A549 treated with Hydrocortisone at 1 μM for 4 hours (cell line): ENCODE measurements at places on chromosomes 2 and 18. TPM values are rescaled to one million over a fixed set of nuclear protein-coding genes. Genes with fewer than 3 reads are reported as not detected.

Gene EMILIN1
- total RNA-seq, result 0.32 to 0.55 TPM (median 0.48 TPM) in 5 replicates

Gene CABLES1
- 14.3 to 17.6 TPM (median 15.3 TPM) in 5 replicates for total RNA-seq

Gene SERPINB4
- 0.09 to 0.25 TPM (median 0.18 TPM) in 4 of 5 replicates, not detected in the other for total RNA-seq

Gene PSD4
- total RNA-seq, result 11.5 to 15.2 TPM (median 13.2 TPM) in 5 replicates

Gene MYL1
- not detected in 5 replicates for total RNA-seq

Gene RFX8
- total RNA-seq, result not detected in 5 replicates

Gene TET3
- total RNA-seq, result 7.5 to 11.3 TPM (median 9.3 TPM) in 5 replicates

Gene RBFA
- 28.1 to 32.0 TPM (median 29.3 TPM) in 5 replicates for total RNA-seq

Gene RAPGEF4
- 0.07 to 0.31 TPM (median 0.21 TPM) in 5 replicates for total RNA-seq

Gene FHL2
- total RNA-seq, result 54.4 to 65.3 TPM (median 59.1 TPM) in 5 replicates

Gene OTOS
- not detected in 5 replicates for total RNA-seq

Gene SS18
- 45.8 to 60.5 TPM (median 49.0 TPM) in 5 replicates for total RNA-seq

Gene CYP27A1
- 0.05 to 0.21 TPM (median 0.15 TPM) in 5 replicates for total RNA-seq

Gene UNC80
- not detected in 5 replicates for total RNA-seq

Gene TBR1
- total RNA-seq, result 0.03 to 0.07 TPM (median 0.04 TPM) in 4 of 5 replicates, not detected in the other

Gene EML6
- 1.0 to 1.6 TPM (median 1.4 TPM) in 5 replicates for total RNA-seq

Gene SKA1
- total RNA-seq, result 10.9 to 16.1 TPM (median 12.0 TPM) in 5 replicates

Gene EPB41L5
- 3.4 to 5.9 TPM (median 4.3 TPM) in 5 replicates for total RNA-seq

Gene IL1RL2
- total RNA-seq, result 0.02 TPM in 1 of 5 replicates, not detected in the others

Gene MAP3K19
- total RNA-seq, result not detected in 5 replicates

Gene REG3A
- not detected in 5 replicates for total RNA-seq

Gene PTCD3
- total RNA-seq, result 47.4 to 111 TPM (median 72.8 TPM) in 5 replicates

Gene KYNU
- 232 to 288 TPM (median 242 TPM) in 5 replicates for total RNA-seq

Gene LRRC30
- not detected in 5 replicates for total RNA-seq

Gene GPR17
- total RNA-seq, result 0.11 TPM in 1 of 5 replicates, not detected in the others

Gene ALPP
- 9.3 to 13.2 TPM (median 12.1 TPM) in 5 replicates for total RNA-seq

Gene SP5
- total RNA-seq, result not detected in 5 replicates

Gene ALLC
- total RNA-seq, result 0.07 TPM in 1 of 5 replicates, not detected in the others

Gene GNAL
- 4.7 to 6.8 TPM (median 5.8 TPM) in 5 replicates for total RNA-seq

Gene CERKL
- total RNA-seq, result 0.13 to 0.32 TPM (median 0.24 TPM) in 5 replicates

Gene ABHD1
- 0.82 to 2.0 TPM (median 1.4 TPM) in 5 replicates for total RNA-seq

Gene IL1F10
- not detected in 5 replicates for total RNA-seq

Gene FAM110C
- 0.08 to 0.30 TPM (median 0.21 TPM) in 5 replicates for total RNA-seq

Gene DYSF
- 0.53 to 0.99 TPM (median 0.56 TPM) in 5 replicates for total RNA-seq

Gene MPV17
- 76.0 to 95.4 TPM (median 85.5 TPM) in 5 replicates for total RNA-seq

Gene ACKR3
- total RNA-seq, result 9.1 to 14.4 TPM (median 12.0 TPM) in 5 replicates

Gene COL3A1
- 0.09 to 0.21 TPM (median 0.20 TPM) in 5 replicates for total RNA-seq

Gene GRP
- not detected in 5 replicates for total RNA-seq

Gene CPO
- not detected in 5 replicates for total RNA-seq
